Transverse colon (tissue), 4 donors: ENCODE measurements at places on chromosomes 5 and 9.
A peak's percentile ranks its signal among the peaks of the same experiment; 100 is the strongest.

- H3K27me3 ChIP-seq = peaks cover 8% of the 10 kb centered on the region
- H3K36me3 ChIP-seq = no peaks in the 10 kb centered on the region
- no peak within 1 kb of the TSS for H3K27ac ChIP-seq
- H3K4me3 ChIP-seq = peak within 1 kb of the TSS; percentile 16
Measured at GRCh38 chr5:141412854-141413539, at the start of gene PCDHGA10. Gene PCDHGA10, plus strand, starts transcription at chr5:141412987. Its CDS starts 189 bp downstream, at chr5:141413176.

DNA sequence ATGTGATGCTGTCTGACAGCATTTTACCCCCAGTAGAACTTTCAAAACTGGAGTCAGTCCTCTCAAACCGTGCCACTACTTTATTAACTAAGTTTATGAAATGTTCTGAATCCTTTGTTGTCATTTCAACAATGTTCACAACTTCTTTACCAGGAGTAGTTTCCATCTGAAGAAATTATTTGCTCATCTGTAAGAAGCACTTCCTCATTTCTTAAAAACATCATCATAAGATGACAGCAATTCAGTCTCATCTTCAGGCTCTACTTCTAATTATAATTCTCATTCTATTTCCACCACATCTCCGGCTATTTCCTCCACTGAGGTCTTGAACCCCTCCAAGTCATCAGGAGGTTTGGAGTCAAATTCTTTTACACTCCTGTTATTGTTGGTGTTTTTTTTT, 2.3 kb upstream of the TAS2R1 start:
- no peak for DNase-seq
- H3K27me3 ChIP-seq = no peaks in the 10 kb centered on the region
- no peaks in the 10 kb centered on the region for H3K4me1 ChIP-seq
- no peak overlapping the region for H3K4me3 ChIP-seq
- H3K27ac ChIP-seq = no peak overlapping the region
- H3K36me3 ChIP-seq = no peaks in the 10 kb centered on the region

GRCh38 chr9:99745085-99745484, 76.6 kb upstream of the NR4A3 start:
- H3K4me3 ChIP-seq = no peak overlapping the region
- H3K27me3 ChIP-seq = no peaks in the 10 kb centered on the region
- no peak for DNase-seq
- no peaks in the 10 kb centered on the region for H3K4me1 ChIP-seq
- no peaks in the 10 kb centered on the region for H3K36me3 ChIP-seq
- H3K27ac ChIP-seq = no peak overlapping the region

GRCh38 chr5:66675406-66675805, 79.2 kb downstream of the MAST4 start:
- no peaks in the 10 kb centered on the region for H3K36me3 ChIP-seq
- no peaks in the 10 kb centered on the region for H3K4me1 ChIP-seq
- no peaks in the 10 kb centered on the region for H3K27me3 ChIP-seq
- H3K4me3 ChIP-seq = no peak overlapping the region
- DNase-seq = no peak

- no peak for DNase-seq
- H3K27me3 ChIP-seq = no peaks in the 10 kb centered on the region
- no peak overlapping the region for H3K4me3 ChIP-seq
- H3K27ac ChIP-seq = peak overlapping the region; percentile 32
- no peaks in the 10 kb centered on the region for H3K36me3 ChIP-seq
Measured at GRCh38 chr5:79205965-79206364, 30.0 kb upstream of the JMY start.

- H3K4me1 ChIP-seq = no peaks in the 10 kb centered on the region
- H3K27me3 ChIP-seq = no peaks in the 10 kb centered on the region
Measured at GRCh38 chr5:76622076-76622475, 1.1 kb downstream of the F2RL2 start.

GRCh38 chr5:165334201-165334600, 1828.8 kb downstream of the MAT2B start:
- no peaks in the 10 kb centered on the region for H3K36me3 ChIP-seq
- H3K4me1 ChIP-seq = no peaks in the 10 kb centered on the region
- DNase-seq = no peak
- no peak overlapping the region for H3K27ac ChIP-seq
- H3K4me3 ChIP-seq = no peak overlapping the region
- no peaks in the 10 kb centered on the region for H3K27me3 ChIP-seq

DNA sequence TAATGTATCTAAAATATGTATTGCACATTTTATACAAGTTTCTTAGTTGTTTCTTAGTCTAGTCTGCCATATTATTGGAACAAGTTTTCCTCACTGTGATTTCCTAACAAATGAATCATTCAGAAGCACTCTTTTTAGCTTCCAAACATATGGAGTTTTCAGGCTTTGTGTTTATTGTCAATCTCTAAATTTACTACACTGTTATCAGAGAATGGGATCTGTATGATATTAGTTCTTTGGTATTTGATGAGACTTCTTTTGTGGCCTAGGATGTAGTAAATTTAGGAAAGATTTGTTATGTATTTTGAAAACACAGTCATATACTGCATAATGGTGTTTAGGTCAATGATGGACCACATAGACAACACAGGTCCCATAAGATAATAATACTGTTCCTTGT, 25.7 kb downstream of the SREK1IP1 start:
- DNase-seq = no peak
- H3K27me3 ChIP-seq = no peaks in the 10 kb centered on the region
- H3K4me3 ChIP-seq = no peak overlapping the region
- no peak overlapping the region for H3K27ac ChIP-seq
- no peaks in the 10 kb centered on the region for H3K4me1 ChIP-seq

DNA sequence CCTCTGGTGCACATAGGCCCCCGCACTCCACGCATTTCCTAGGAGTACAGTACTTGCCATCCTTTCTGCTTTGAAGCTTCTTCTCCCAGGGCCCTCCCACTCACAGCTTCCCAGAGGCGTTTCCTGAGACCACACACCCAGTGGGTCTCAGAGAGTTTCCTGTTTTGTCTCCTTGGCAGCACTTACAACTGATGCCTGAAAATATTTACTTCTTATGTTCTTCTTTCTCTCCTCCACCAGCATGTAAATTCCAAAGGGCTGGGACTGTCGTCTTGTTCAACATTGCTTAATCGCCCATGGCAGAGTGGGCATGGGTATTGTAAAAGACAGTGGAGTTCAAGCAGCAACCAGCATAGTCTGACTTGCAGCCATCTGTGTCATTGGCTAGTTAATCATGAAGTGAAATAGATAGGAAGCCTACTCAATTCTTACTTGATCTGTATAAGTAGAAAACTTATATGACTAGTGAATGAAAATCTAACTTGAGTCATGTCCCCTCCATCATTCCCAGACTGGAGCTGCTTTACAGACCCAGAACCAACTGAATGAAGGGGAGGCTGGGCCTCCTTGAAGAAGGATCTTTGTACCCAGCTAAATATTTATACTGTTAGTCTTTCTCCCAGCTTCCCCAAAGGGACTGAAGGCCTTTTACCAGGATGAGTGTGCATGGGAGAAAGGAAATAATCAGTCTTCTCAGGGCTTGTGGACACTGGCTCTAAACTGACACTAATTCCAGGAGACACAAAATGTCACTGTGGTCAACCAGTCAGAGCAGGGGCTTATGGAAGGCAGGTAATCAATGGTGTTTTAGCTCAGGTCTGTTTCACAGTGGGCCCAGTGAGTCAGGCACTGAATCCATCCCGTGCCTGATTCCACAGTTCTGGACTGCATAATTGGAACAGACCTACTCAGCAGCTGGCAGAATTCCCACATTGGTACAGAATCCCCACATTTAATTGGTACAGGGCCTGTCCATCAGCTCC, 116.4 kb downstream of the SV2C start:
- H3K27me3 ChIP-seq = no peaks in the 10 kb centered on the region
- no peak overlapping the region for H3K27ac ChIP-seq
- no peak for DNase-seq
- no peaks in the 10 kb centered on the region for H3K36me3 ChIP-seq
- peaks cover 4% of the 10 kb centered on the region for H3K4me1 ChIP-seq

DNA sequence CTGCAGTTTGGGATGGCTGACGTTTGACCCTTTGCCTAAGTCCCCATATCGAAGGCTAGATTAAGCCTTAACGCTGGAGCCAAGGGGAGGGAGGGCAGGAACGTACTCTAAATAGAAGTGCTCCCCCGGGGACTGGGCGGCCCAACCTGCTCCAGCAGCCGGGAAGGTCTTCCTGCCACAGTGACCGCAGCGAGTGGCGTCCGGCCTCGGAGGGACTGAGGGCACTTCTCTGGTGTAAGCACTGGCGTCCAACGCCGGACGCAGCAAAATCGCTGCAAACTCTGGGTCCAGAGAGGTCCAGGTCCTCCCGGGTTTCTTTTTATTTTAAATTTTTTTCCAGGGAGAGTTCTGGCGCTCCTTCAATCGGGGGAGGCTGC, 505 bp upstream of the ACER2 start:
- no peak for DNase-seq
- peak overlapping the region; percentile 16 for H3K4me3 ChIP-seq
- no peaks in the 10 kb centered on the region for H3K27me3 ChIP-seq
- no peaks in the 10 kb centered on the region for H3K36me3 ChIP-seq
- H3K27ac ChIP-seq = peak overlapping the region; percentile 81

- no peak for DNase-seq
- no peaks in the 10 kb centered on the region for H3K36me3 ChIP-seq
- no peaks in the 10 kb centered on the region for H3K27me3 ChIP-seq
- no peaks in the 10 kb centered on the region for H3K4me1 ChIP-seq
- no peak overlapping the region for H3K4me3 ChIP-seq
- H3K27ac ChIP-seq = no peak overlapping the region
Measured at GRCh38 chr5:169886033-169886432, 94.3 kb downstream of the INSYN2B start.

DNA sequence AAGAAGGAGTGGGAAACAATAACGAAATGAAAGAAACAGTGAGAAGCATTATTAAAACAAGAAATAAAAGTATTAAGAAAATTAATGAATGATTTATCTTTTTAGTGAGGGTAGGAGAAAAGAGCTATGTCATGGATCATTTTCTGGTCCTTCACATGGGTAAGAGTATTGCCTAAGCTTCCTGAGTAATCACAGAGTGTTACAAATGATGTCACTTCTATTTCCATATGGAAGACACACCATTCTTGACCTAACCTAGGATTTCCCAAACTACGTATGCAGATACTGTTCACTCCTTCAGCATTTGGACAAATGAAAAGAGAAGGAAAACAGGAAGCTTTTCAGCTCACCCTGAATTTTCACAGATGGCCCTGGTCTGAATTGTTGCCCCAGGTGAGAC, 3.3 kb upstream of the TSLP start:
- peaks cover 68% of the 10 kb centered on the region for H3K27me3 ChIP-seq
- no peaks in the 10 kb centered on the region for H3K4me1 ChIP-seq
- H3K4me3 ChIP-seq = no peak overlapping the region
- no peaks in the 10 kb centered on the region for H3K36me3 ChIP-seq
- no peak for DNase-seq
